Left lobe of liver (tissue), 2 donors: ENCODE measurements at places on chromosomes 5 and 9. TPM values are rescaled to one million over a fixed set of nuclear protein-coding genes. Genes with fewer than 3 reads are reported as not detected.

TSSK1B gene
- not detected for total RNA-seq

- DNase-seq = no peak
These were observed 189.2 kb upstream of the DMAC1 start for GRCh38 chr9:7988644-7989280.

TCOF1 gene
- 9.9 TPM for total RNA-seq

- DNase-seq = no peak
These were observed 482.1 kb downstream of the SEMA5A start for GRCh38 chr5:9063615-9064245.

DNA sequence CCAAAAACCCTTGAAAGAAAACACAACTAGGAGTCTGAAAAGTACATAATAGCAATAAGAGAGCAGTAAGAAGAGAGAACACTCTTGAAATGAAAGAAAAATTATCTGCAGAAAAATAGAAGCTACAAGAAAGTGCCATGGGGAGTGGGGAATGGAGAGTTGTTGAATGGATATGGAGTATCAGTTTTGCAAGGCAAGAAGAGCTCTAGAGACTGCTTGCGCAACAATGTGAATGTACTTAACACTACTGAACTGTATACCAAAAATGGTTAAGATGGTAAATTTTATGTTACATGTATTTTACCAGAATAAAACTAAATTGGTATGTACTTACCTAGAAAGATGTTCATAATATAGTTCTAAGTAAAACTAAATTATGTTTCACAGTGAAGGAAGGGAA, 54.8 kb upstream of the RASGRF2 start:
- DNase-seq = no peak

DNA sequence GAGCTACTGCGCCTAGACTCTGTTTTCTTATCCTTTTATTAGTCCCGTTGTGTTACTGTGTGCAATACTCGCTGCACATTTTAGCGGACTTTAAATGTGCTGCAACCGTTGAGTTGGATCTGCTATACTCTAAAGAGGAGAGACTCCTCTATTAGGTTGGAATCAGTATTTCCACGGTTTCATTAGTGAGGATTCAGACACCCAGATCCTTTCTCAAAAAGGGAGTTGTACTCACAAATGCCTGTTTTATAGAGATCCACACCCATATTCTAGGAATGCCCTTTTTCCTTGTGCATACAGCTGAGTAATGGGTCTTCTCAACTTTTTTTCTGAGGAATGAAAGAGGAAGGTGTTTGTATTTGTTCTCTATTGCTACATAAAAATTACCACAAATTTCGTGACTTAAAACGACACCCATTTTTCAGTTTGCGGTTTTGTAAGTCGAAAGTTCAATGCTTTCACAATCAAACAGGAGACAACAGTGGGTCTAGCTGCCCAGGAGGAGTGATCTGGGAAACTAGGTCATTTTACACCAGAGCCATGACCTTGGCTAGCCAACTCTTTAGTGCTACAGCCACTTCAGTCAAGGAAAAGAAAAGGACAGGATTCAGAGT, 52.8 kb upstream of the SLC44A1 start:
- DNase-seq = peak; percentile 71

DNA sequence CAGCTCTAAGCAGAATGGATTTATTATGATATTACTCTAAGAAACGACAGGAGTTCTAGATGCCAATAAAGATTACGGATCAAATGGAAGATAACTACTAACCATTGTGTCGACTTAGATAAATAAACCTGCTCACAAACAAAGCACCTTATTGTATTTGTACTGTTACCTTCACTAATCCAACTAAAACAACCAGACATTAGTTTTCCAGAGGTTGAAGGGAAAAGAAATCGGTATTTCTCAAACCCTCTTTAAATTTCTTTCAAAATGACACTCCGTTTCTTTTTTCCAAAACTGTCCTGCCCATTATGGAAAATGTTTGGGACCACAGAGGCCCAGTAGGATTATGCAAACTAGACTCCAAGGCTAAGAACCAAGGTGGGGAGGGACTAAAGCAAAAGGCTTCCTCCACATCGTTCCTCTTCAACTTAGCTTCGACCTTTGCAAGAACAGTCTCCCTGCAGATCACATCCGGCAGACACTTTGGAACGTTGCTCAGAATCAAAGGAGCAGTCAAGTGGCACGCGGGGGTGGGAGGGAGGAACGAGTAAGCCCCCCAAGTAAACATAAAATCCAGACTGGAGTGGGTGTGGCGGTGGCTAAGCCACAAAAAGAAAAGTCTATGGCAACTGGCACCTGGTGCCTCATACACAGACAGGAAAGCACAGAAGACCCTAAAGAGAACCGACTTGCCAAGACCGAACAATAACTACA, 2.7 kb downstream of the MLLT3 start:
- no peak for DNase-seq

- no peak for DNase-seq
These were observed 163.9 kb upstream of the DMRT1 start for GRCh38 chr9:677461-678097.

GRCh38 chr5:113058269-113058668, 81.7 kb downstream of the DCP2 start:
- DNase-seq = no peak

DNA sequence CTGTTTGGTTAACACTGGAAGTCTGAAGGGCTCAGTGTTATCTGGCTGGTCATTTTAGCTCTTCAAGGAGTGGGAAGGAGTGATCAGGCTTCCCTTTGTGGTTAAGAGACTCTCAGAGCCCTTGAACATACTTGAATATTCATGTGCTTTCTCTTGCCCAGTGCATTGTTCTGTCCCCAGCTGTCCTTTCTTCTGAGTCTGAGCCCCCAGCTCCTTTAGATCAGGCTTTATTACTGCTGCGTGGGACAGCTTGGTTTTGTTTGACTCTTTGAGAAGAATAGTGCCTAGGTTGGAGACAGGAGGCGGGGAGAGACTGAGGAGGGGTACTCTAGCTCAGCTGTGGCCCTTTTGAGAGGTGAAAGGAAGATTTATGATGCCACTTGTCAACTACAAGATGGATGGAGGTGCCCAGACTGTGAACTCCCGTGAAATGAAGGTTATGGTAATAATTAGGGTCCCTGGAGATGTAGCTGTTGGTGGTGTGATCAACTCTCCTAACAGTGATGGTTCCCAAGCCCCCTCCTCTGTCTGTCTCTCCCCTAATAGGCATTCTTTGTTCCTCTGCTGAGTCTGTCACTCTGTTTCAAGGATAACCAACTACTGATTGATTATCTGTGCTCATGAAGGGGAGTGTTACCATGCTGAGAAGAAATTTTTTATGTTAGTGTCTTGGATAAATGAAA, 83.1 kb upstream of the GLRA1 start:
- no peak for DNase-seq

DNA sequence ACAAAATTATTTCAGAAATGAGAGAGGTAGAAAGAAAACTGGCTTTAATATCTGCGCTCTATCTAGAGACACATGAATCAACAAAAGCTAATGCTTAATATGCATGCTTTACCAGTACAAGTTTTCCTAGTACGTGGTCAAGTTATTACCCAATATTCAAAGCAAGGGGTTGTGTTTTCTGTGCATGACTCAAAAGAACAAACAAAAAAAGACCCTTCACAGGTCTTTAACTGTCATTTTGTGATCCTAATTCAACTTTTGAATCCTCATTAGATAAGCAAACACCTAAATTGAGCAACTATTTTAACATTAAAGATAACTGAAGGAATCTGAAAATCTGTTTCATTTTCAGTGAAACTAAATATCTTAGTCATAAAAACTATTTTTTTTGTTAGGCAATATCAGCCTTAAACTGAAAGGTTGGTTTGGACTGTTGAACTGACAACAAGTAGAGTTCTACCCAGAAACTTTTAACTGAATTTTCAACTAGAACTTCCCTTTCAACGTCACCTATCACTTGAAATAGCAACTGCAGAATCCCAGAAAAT, 12.5 kb downstream of the ST8SIA4 start:
- no peak for DNase-seq

DNA sequence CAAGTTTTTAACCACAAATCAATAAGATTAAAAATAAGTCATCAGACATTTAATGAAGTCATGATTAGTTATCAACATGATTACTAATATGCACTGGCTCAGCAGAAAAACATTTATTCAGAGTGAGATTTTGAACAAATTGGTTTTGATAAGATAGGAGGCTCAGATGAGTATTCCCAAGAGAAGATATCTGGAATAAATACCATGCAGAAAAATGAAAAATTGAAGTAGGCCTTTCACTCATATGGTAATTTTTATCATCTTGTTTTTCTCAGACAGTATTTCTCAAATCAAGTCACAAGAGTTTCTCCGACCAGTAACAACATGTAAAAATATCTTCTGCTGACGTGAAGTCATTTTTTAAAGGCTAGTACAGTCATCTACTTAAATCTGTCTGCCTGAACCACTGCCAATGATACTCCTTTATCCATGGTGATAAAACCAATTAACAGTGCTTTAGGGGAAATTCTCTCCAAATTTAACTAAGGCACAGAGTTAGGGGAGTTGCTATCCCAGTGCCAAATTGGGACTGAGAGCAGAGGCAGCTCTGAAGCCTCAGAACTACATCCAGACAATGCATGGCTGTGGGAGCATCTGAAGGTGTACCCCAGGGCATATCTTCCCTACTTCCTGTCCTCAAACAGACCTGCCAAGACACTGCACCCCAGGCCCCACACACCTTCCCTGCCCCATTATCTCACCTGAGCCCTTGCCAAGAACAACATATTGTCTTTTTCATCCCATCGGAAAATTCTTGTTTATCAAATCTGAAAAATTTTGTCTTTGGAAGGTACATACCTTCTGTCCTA, 105.5 kb upstream of the TSLP start:
- DNase-seq = no peak

GRCh38 chr9:136787690-136788400, 3.3 kb upstream of the TMEM141 start:
- peak; percentile 73 for DNase-seq

- no peak for DNase-seq
These were observed 16.3 kb downstream of the KLF9 start for GRCh38 chr9:70398145-70398556.

- DNase-seq = no peak
These were observed 51.2 kb upstream of the ARRDC3 start for GRCh38 chr5:91434348-91434747.

GRCh38 chr9:124021385-124021769, 9.8 kb downstream of the LHX2 start:
- no peak for DNase-seq

ACOT12 gene
- total RNA-seq = 51.6 TPM

PCDHB12 gene
- total RNA-seq = 0.28 TPM

DNA sequence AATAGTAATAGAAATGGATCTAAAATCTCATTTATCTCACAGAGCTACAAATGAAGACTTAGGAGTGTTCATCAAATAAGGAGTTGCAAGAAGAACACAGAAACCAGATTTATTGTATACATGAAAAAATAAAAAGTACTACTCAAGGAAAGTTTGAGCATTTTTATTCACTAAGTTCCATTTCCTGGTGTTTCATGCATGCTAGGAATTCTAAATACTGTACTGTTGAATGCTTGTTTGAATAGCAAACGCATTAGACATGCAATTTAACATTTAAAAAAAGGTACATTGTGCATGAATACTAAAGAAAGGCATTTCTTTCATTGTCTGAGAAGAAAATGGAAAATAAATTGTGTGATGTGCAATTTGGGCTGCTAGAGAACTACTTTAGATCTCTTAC, 52.1 kb downstream of the C6 start:
- DNase-seq = no peak

GRCh38 chr5:149426931-149427330, 47.8 kb upstream of the IL17B start:
- DNase-seq = no peak

FOXD4 gene
- not detected for total RNA-seq

DNA sequence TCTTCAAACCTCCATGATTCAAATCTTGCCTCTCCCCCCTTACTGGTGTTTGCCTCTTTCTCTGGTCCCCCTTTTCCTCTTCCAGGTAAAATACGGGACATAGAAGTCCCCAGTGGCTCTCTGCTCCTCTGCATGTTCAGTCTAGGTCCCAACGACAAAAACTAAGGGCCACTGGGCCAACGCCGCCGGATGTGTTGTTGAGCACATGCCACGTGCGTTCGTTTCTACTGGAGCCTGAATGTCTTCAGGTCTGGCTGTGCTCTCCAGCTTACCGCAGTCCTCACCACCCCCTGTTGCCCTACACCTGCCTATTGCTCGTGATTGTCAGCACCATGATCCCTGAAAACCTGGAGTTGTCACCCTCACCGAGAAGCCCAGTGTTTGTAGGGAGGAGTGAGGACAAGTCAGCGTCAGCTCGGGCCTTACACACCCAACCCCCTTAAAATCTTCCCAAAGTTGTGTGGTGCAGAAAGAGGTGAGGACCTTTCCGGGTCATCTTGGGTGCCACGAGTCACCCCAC, 2.8 kb upstream of the ADAMTS2 start:
- no peak for DNase-seq

- no peak for DNase-seq
These were observed 5.4 kb upstream of the CCDC187 start for GRCh38 chr9:136309101-136309801.

PCA3 gene
- total RNA-seq = 0.60 TPM

- DNase-seq = no peak
These were observed 220.0 kb downstream of the SLC12A2 start for GRCh38 chr5:128303593-128303992.

GRCh38 chr9:98978231-98978681, 34.5 kb downstream of the COL15A1 start:
- DNase-seq = no peak

IFNA2 gene
- not detected for total RNA-seq

GRCh38 chr9:32839013-32839885, 55.9 kb downstream of the TMEM215 start:
- DNase-seq = no peak

GRCh38 chr5:128537221-128537999, 635 bp downstream of the FBN2 start:
- DNase-seq = no peak

C6 gene
- total RNA-seq = 487 TPM
